Adipocyte (in vitro differentiated cells): ENCODE measurements at places on chromosomes 4 and X.
A peak's percentile ranks its signal among the peaks of the same experiment; 100 is the strongest.

- DNase-seq = no peak
Measured at GRCh38 chrX:44432641-44433040, 89.2 kb upstream of the EFHC2 start.

GRCh38 chr4:57410331-57411052 lies 300.3 kb upstream of the IGFBP7 start:
- DNase-seq = peak; percentile 84

DNA sequence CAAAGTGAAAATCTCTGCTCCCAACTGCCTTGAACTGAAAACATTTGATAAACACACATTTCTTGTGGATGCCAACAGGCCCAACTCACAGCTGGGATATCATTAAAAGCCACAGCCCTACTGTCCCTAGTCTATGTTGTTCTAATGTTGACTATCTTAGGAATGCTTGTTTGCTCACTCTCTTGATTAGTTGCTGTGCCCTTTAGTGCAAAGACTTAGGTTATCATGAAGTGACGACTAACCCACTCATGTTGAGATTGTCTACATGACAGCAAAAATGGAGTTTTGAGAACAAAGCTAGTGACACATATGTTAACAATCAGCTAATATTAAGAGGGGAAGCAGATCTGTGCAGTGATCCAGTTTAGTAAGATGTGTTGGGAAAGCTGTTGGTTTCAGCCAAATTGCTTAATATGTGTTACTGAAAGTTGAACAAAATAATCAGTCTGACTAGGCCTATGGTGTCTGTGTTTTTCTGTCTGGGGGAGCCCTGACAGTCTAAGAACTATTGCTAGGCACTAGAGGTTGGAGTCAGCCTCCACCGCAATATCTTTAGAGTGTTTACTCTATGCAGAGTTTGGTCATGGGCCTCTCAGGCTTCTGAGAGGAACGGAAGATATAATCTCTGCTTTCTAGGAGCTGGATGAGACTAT lies 125.5 kb downstream of the ATG4A start:
- DNase-seq = peak; percentile 30

- no peak for DNase-seq
Measured at GRCh38 chr4:41524425-41524824, 13.5 kb upstream of the LIMCH1 start.

DNA sequence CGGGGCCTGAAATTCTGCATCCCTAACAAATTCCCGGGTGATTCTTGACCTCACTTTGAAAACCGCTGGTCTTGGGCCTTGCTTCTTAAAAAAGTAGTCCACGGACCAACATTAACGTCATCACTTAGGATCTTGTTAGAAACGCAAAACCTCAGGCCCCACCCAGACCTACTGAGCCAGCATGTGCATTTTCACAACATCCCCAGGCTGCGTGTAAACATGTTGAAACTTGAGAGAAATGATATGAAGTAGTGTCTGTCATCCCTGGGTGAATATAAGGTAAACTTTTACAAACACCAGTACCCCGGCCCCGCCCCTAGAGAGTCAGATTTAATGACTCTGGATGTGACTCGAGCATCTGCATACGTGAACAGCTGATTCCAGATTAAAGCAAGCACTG lies 33.7 kb downstream of the SORBS2 start:
- no peak for DNase-seq

GRCh38 chr4:178165951-178166308 lies 723.7 kb upstream of the AGA start:
- no peak for DNase-seq

- DNase-seq = no peak
Measured at GRCh38 chr4:84237008-84237407, 262.1 kb downstream of the NKX6-1 start.

DNA sequence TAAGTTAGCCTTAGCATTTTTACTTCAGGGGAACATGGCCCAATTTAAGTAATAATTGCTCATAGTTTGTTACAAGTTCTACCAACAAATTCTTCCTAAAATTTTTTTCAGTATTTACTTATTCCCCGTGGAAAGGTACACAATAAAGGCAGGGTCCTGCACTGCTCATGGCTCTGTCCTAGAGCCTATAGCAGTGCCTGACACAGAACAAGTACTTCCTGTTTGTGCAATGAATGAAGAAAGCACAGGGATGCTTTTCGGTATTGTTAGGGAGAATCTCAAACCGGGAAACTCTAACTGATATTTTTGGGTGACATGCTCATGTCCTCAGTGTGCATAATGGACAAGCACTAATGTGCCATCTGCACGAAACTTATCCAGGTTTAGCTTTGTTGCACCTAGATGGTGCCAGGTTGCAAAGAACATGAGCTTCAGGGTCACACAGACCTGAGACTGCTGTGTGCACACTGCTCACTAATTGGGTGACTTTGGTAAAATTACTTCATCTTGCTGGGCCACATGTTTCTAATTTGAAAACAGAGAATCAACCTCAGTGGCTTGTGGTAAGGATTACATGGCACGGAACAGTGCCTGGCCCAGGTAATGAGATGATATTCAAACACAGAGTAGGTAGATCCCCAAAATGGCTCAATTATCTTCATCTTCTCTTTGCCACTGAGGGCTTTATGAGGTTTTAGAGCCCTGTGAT lies 175.8 kb upstream of the NPY2R start:
- no peak for DNase-seq

GRCh38 chr4:38382520-38382919 lies 281.5 kb upstream of the KLF3 start:
- DNase-seq = no peak

- no peak for DNase-seq
Measured at GRCh38 chr4:56302760-56303159, 84.5 kb downstream of the AASDH start.

DNA sequence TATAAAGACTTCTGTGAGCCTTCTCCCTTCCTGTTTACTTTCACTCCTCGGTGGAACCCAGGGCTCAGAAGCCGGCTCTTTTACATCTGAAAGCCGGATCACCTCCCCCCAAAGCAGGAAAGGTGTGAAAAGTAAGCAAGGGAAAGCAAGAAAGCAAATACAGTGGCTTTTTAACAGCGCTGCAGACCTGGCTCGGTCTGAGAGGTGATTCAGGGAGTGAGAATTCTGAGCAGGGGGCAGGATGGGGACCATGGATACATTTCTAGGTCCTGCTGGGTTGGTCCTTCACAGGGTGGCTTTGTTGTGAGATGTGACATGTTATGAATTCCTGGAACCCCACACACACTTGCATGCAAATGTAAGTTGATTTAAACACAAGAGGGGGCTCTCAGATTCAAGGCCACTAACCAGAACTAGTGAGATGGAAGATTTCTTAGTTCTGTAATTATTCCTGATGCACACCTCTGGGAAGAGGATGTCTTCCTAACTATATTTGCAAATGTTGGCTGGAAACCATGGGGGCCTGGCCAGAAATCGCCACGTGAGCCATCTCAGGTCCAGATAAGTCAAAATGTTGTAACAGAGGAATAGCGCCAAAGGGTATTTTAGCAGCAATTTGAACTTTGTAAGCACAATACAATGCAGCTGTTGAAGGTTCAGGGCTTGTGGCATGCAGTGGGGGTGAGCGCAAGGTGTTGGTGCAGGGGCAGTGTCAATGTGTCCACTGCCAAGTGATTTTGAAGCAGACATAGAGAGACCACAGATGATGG lies 670.1 kb upstream of the LCORL start:
- DNase-seq = no peak

- DNase-seq = no peak
Measured at GRCh38 chr4:20676501-20677197, 23.6 kb upstream of the PACRGL start.
